Skin of body (tissue), 3 donors: ENCODE measurements at places on chromosomes 4 and X. TPM values are rescaled to one million over a fixed set of nuclear protein-coding genes. Genes with fewer than 3 reads are reported as not detected.

DNA sequence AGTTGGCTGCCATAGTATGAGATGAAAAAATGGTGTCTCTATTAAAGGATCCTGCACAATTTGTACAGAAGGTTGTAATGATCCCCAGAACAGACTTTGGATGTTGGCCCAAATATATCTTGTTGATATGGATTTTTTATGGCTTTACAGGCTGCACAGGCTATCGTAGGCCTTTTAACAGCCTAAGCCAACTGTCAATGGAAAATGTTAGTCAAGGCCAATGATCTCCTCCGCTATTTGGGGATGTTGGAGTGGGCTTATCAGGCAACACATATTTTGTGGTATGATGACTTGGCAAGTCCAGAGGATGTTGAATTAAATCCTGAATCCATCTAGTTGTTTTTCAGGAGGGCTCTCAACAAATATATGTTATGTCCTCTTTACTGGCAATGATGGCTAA lies 42.1 kb downstream of the ZCCHC13 start:
- no peak for DNase-seq

GRCh38 chr4:23368081-23368697 lies 521.7 kb downstream of the PPARGC1A start:
- DNase-seq: no peak

Gene SMIM43
- 0.30 TPM for total RNA-seq

- DNase-seq: no peak
These were observed 168.8 kb downstream of the PCDH18 start for GRCh38 chr4:137363496-137363895.

DNA sequence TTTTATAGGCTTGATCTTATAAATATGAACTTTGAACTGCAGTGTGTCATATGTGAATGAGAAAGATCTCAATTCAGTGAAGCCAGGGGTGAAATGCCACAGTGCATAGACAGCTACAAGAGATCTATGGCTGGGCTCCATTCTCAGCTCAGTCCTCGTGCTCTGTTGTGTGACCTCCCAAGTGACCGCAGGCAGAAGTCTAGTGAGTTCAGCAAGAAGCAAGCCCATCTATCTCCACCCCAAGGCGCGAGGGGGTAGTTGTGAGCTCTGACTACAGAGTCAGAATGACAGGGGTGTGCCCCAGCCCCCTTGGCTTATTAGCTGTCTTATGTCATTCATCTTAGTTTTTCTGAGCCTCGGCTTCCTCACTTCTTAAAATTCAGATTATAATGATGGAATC lies 378.3 kb downstream of the FBXW7 start:
- DNase-seq: no peak

Gene CNGA1
- total RNA-seq: 3.4 TPM

GRCh38 chrX:10516781-10517322 lies 103.5 kb downstream of the MID1 start:
- no peak for DNase-seq

Gene IBSP
- total RNA-seq: 0.30 TPM
